Stimulated activated naive CD8-positive, alpha-beta T cell treated with anti-CD3 and anti-CD28 coated beads, Interleukin-15, Interleukin-2, amounts not matched to agents 100 U/mL and 50 U/mL, for 24 hours (primary cell): ENCODE measurements at places on chromosomes 2 and 18.

DNA sequence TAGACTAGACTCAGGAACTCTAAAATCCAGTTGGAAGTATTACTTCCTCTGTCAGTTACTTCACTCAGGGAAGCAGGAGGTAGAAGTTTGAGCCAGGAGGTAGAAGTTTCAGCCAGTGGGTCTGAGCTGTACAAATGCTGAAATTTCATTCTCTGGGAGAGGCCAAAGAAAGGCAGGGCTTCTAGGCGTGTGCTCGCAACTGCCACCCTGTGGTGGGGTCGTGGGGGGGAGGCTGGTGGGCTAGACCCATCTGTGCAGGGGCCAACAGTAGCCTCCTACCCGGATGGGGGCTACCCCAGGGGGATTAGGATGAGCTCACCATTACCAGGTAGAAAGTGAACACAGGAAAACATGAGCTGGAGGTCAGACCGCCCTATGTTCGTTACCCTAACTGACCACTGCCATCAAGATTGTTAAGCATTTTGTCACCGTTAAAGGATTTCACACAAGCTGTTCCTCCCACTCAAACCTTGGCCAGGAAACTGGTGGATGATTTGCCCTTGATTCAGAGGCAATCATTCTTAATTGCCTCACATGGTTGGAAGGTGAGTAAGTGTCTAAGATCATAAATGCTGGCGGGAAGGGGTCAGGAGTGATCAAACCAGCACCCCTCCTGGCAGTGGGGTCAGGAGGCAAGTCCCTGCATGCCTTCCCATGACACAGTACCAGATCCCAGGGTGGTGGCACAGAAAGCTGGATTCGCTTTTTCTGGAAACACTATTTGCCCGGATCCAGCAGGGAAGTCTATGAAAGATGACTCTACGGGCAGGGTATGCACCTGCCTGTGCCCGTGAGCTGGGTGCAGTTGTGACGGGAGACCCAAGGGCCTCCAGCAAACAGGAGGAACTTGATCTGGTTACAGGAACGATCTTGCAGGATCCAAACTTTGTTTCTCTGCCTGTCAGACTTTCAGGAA lies 5.2 kb upstream of the FHL2 start:
- no peak for DNase-seq

- no peak for DNase-seq
Measured at GRCh38 chr2:226383461-226383860, 416.2 kb downstream of the IRS1 start.

- no peak for DNase-seq
Measured at GRCh38 chr2:69917852-69918251, 2.9 kb downstream of the MXD1 start.

DNA sequence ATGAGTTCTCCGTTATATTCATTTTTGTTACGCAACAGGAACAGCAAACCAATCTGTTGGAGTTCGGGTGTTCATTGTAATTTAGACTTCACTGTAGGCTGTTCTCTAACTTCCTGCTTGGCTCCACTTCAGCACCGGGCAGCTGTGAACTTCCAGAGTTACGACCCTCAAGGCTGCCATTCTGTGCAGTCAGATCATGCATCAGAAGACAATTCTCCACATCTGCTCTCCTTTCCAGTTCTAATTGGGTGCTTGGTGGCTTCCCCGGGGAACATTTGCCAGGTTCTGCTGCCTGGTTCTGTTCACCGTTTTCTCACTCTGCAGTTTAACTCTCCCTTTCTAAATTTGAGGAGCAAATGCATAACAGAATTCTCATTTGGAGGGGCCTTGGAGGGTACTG lies 237.7 kb downstream of the NYAP2 start:
- no peak for DNase-seq

- no peak for DNase-seq
Measured at GRCh38 chr18:69759046-69759445, 188.6 kb downstream of the CD226 start.

DNA sequence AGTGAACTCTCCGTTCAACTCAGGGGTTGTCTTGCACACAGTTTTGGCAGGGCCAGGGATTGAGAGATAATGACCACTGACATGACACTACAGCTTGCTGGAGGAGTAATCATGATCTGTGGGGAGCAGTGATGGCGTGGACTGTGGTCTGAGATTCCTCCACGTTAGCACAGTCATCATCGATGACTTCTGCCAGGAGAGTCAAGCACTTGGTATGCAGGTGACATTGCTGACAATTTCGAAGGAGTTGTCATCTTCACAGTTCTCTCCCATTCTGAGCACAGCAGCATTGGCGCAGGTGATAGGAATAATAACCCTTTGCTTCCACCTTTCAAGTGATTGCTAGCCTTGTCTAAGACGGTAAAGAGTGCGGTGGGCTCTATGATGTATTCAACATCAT lies 79.8 kb downstream of the SGPP2 start:
- DNase-seq, result no peak

DNA sequence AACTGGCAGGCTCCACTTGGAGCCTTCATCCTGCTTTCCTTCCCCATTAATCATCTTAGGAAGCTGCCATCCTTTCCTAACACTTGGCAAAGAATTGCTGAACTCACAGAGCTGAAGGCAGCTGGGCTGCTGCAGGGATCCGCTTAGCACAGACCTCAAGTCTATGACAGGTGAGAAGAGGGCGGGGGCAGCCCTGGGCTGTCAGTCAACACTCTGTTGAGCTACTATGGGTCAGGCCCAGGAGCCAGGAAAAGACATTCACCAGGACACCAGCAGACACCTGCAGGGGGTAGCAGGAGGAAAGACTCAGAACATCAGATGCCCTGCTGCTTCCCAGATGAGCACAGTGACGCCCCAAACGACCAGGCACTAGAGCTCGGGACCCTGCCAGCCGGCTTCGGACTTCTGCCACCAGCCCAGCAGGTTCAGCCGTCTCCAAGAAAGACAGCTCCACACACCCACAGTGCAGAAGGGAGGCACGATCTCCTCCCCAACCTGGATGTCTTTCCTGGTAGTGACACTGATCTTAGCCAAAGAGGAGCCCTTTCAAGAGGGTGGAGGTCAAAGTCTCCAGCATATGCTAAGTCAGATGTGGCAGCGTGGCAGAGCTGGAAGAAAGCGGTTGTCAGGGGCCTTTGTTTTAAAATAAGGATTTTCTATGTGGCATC lies 55.2 kb downstream of the SNORC start:
- DNase-seq, result no peak

- no peak for DNase-seq
Measured at GRCh38 chr18:32742579-32742978, 30.2 kb downstream of the KLHL14 start.

DNA sequence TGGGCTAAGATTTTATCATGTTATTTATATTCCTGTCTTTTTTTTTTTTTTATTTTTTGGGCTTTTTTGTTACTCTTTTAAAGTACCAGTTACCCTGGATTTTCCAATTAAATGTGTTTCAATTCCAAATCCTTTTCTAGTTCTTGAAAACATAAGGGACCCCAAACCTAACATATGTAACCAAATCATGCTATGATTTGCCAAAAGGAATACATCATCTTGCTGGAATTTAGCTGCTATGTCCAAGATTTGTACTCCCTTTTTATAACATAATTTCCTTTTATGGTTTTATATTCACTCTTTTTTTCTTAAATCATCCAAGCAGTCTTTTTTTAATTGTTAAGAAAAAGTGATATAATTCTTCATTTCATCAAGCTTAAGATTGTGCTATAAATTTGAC lies 60.9 kb upstream of the DSEL start:
- DNase-seq, result no peak

- no peak for DNase-seq
Measured at GRCh38 chr2:238593678-238594077, 167.0 kb downstream of the ASB1 start.

DNA sequence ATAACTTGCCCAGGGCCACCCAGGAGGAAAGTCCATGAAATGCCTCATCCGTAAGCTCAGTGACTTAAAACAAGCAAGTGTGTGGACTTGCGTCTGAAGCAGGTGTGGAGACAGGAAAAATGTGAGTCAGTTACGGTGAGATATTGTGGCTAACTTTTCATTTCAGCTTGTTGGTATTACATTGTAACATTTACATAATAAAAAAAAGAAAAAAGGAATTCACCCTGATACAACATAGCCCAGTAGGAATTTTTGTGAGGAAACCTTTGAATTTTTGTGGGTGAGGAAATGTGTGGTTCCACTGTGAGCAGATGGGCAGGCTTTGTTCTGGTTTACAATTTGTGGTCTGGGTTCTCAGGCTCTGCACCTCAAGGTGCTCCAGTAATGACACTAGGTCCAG lies 33.7 kb upstream of the LYPD6B start:
- DNase-seq, result no peak

GRCh38 chr2:1600191-1601066 lies 143.9 kb downstream of the PXDN start:
- DNase-seq, result no peak

GRCh38 chr2:33628031-33628827 lies 29.1 kb upstream of the FAM98A start:
- no peak for DNase-seq

GRCh38 chr18:76756531-76757253 lies 65.7 kb upstream of the ZNF236 start:
- no peak for DNase-seq

GRCh38 chr2:47091118-47091517 lies 64.0 kb downstream of the STPG4 start:
- no peak for DNase-seq

DNA sequence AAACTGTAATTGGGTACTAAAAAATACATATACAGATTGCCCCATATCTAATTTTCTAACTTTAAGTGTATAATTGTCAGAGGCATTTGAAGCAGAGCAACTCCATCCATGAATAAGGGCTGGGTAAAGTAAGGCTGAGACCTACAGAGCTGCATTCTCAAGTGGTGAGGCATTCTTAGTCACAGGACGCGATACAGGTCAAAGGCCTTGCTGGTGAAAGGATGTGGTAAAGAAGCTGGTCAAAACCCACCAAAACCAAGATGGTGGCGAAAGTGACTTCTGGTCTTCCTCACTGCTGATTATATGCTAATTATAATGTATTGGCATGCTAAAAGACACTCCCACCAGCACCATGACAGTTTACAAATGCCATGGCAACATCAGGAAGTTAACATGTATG lies 50.0 kb downstream of the SLC8A1 start:
- DNase-seq, result no peak

DNA sequence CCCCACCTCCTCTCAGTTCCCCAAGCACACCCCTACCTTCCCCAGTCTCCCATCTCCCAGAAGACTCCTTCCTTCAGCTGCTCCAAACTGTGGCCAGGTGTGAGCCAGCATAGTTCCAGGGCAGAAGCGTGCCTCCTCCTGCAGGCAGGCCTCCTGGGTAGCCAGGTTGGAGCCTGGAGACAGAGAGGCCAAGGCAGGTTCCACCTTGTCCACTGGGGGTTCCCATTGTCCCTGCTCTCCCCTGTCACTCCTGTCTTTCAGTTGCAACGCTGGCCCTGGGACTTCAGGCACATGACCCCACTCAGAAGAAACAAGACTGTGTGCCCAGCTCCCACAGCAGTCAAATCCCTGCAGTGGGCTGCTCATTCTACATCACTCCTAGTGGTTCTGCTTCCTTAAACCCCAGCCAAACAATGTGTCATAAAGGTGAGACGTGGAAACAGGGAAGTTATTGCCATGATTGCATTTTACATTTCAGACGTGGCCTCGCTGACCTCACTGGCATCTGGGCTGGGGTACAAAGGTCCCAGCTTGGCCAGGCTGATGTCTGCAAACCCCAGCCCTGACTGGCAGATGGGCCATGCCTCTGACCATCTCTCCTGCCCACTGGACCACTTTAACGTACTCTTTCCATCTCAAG lies 96.5 kb upstream of the BOD1L2 start:
- DNase-seq, result no peak

- DNase-seq, result no peak
Measured at GRCh38 chr2:204984518-204984917, 439.2 kb downstream of the PARD3B start.

DNA sequence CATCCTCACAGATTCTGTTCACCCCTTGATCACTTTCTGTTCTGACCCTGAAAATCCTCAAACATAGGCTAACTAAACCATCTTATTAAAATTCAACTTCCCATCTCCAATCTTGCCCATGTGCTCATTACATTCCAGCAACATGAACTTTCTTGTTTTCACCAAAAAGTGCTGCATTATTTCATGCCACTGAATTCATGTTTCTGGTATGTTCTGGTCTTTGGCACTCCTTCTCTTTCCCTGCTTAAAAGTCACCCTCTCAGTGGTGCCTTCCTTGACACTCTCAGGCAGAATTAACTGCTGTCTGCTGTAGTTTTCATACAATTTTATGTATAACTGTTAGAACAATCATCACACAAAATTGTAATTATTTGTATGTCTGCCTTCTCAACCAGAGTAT lies 247.7 kb upstream of the RBMS1 start:
- DNase-seq, result no peak

DNA sequence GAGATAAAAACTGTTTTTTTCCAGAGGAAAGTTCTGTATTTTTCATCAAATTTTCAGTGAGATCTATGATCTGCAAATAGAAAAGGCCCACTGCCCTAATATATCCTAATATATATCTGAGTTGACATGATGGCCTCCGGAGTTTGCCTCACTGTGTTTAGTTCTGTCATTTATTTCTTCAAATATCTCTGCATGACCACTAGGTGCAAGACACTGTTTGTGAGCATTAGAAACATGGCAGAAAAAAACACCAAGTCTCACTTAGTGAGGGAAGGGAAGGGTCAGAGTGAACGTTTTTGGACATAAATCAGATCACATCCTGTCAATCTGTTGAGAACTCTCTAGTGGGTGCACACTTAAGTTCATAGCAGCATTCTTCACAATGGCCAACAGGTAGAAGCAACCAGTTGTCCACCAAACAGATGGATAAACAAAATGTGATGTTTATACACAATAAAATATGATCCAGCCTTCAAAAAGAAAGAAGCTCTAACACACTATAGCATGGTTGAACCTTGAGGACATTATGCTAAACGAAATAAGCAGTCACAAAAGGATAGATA lies 53.4 kb downstream of the SPIRE1 start:
- DNase-seq, result no peak

GRCh38 chr2:106080959-106081358 lies 113.1 kb downstream of the UXS1 start:
- no peak for DNase-seq

DNA sequence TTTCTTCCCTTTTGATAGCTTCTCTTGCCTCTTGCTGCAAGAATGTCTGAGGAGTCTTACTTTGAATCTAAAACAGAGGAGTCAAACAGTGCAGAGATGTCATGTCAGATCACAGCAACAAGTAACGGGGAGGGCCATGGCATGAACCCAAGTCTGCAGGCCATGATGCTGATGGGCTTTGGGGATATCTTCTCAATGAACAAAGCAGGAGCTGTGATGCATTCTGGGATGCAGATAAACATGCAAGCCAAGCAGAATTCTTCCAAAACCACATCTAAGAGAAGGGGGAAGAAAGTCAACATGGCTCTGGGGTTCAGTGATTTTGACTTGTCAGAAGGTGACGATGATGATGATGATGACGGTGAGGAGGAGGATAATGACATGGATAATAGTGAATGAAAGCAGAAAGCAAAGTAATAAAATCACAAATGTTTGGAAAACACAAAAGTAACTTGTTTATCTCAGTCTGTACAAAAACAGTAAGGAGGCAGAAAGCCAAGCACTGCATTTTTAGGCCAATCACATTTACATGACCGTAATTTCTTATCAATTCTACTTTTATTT lies 133.5 kb upstream of the CDCA7 start:
- no peak for DNase-seq

- DNase-seq, result no peak
Measured at GRCh38 chr2:79447463-79447862, 65.4 kb upstream of the CTNNA2 start.

- no peak for DNase-seq
Measured at GRCh38 chr2:156340377-156340776, 7.9 kb upstream of the NR4A2 start.
